ENCODE measurements at places on chromosomes 1 and 21. TPM values are rescaled to one million over a fixed set of nuclear protein-coding genes. Genes with fewer than 3 reads are reported as not detected.

Gene KRTAP13-2
- total RNA-seq = not detected

Gene OR2T2
- not detected for total RNA-seq

Gene SYNJ1
- total RNA-seq = 4.7 TPM

Gene LAPTM5
- total RNA-seq = 7.3 TPM

Gene SLC45A3
- 2.1 TPM for total RNA-seq

Gene S1PR1
- 21.9 TPM for total RNA-seq

Gene GCSAML
- total RNA-seq = 0.52 TPM

Gene ETNK2
- total RNA-seq = 6.8 TPM
